ENCODE measurements at places on chromosomes 2 and 18. TPM values are rescaled to one million over a fixed set of nuclear protein-coding genes. Genes with fewer than 3 reads are reported as not detected.

Gene DAW1
- not detected for total RNA-seq

Gene HOXD4
- not detected for total RNA-seq

Gene MEP1B
- total RNA-seq = not detected

Gene TEKT4
- total RNA-seq = not detected

Gene PPIL3
- 72.5 TPM for total RNA-seq

- DNase-seq = no peak
These were observed 31.2 kb downstream of the RBM45 start for GRCh38 chr2:178143481-178143880.

DNA sequence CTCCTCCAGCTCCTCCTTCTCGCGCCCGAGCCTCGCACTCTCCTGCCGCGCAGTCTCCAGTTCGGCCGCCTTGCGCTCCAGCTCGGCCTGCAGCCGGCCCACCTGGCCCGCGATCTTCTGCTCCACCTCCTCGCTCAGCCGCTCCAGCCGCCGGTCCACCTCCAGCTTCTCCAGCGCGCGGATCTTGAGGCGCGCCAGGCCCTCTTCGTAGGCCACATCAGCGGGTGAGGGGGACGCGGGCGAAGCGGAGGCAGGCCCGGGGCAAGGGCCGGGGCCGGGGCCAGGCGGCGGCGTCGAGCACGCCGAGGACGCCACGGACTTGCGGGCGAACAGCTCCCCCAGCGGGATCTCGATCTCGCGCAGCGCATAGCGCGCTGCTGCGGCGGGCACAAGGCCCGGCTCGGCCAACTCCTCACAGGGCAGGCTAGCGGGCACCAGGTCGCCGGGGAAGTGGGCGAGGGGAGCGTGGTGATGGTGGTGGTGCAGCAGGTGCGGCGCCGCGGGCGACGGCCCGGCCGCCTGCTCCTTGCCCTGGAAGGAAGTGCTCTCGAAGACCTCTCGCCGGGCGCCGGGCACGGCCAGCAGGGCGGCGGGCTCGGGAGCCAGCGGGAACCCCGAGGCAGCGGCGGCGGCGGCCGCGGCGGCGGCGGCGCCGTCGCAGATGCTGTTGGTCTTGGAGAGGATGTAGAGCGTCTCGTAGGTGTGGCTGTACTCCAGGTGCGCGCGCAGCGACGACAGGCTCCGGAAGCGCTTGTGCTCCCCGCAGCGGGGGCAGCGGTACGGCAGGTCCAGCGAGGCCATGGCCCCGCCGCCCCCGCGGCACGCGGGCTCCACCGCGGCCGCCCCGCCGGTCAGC, 15.2 kb downstream of the FBXO41 start:
- DNase-seq = peak; percentile 85

- no peak for DNase-seq
These were observed 471.9 kb downstream of the PID1 start for GRCh38 chr2:228799208-228799588.

- DNase-seq = no peak
These were observed 60.4 kb downstream of the FAM117B start for GRCh38 chr2:202695166-202695565.

DNA sequence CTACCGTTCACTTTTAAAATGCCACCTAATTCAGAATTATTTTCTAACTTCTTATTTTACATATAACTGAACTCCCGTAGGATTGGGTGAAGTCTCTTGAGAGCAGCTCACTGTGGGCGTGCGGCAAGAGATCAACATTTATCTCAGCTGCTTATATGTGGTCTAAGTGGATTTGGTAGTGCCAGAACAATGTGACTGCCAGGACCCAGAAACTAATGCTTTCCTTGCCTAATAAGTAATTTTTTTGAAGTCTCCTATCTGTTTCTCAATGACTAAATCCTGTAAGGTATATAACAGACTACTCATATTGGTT, 11.2 kb upstream of the NFE2L2 start:
- DNase-seq = no peak

- no peak for DNase-seq
These were observed 174.9 kb downstream of the EPHA4 start for GRCh38 chr2:221397187-221397586.

DNA sequence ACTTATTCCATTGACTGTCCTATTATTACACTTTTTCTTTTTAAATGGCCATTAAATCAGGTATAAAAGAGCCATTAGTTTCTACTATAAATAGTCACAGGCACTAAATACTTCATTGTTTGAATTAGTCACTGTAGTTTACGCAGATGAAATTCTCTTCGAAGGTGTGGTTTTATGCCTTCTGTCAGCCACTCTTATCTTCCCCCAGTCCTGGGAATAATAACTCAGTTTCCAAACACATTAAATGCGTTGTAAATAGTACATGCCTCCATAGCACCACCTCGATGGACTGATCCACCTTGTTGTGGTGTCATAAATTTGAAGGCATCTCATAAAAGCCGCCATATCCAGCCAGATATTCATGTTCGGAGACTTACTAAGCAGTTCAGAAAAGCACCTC, 72.1 kb upstream of the PARD3B start:
- no peak for DNase-seq

- DNase-seq = no peak
These were observed 55.1 kb downstream of the ATP8B1 start for GRCh38 chr18:57747809-57748680.

- DNase-seq = no peak
These were observed 73.8 kb upstream of the B3GNT7 start for GRCh38 chr2:231321556-231322334.
